ENCODE measurements at places on chromosomes 16 and 17.

GRCh38 chr17:74713171-74713755 lies 540 bp upstream of the CD300LF start:
- DNase-seq, result no peak

DNA sequence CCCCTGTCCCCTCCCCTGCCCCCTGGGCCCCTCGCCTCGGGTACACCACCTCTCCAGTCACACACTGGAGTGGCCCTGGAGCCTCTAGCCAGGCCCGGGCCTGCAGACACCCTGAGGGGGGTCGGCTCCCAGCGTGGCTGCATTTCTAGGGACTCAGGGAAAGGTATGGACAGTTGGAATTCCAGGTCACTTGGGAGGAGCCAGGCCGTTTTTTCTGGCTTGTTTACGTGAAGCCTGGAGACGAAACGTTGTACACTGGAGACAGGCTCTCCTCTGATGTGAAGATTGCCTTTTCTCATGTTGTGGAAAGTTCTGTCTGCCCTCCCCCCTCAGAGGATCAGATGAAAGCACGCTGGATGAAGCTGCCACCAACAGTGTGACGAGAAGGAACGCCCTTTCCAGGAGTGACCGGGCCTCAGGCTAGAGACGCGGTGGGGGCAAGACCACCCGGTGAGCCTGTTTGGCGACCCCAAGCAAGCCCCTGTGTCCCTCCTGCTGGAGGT lies 4.0 kb upstream of the PPP1R27 start:
- no peak for DNase-seq

DNA sequence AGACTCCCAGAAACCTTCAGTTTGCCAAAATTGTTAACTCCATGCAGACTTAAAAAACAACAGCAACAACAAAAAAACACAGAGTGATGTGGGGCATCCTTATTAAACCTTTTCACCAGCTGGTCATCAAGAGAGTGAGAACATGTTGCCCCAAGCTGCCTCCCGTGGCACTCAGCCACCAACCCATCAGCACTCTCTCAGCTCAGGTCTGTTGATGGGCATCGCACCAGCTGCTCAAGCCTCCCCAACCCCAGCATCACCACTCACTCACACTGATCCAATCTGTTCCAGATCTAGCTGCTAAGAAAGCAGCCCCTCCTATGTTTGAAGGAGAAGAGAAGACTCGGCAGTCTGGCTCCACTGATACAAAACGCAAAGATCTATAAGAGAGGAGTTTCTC lies 46.8 kb downstream of the SLC39A11 start:
- DNase-seq, result no peak

DNA sequence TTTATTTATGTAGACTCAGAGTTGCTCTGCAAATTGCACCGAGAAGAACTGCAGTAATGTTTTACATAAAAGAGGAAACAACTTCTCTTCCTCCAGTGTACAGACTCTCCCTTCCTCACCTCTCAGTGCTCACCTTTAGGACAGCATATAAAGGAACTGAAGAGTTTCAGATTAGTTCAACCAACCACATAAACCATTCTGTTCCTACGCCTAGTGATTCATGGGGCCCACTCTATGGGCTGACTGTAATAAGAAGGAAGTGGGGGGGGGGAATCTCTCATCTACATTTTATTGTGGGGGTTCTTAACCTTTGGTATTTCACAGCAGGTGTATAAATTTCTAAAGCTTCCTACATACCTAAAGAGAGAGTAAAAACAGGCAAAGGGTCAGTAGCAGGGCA lies 18.3 kb downstream of the ZSWIM7 start:
- DNase-seq, result peak; percentile 40

DNA sequence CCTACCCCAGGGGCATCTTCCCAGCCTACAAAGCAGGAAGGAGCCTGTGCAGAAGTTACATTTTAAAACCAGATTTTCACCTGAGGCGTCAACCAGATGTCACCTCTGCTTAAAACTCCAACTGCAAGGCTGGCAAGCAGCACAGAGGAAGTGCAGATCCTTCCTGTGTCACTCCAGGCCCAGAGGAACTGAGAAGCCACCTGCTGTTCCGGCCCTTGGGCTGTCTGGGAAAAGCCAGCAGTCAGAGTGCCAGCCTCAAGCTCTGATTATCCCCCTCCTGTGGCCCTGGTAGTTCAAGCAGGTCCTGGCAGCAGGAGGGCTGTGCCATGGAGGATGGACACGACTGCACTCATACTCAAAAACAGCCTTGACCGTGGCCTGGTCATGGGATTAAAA lies 10.2 kb downstream of the POLR2C start:
- no peak for DNase-seq

DNA sequence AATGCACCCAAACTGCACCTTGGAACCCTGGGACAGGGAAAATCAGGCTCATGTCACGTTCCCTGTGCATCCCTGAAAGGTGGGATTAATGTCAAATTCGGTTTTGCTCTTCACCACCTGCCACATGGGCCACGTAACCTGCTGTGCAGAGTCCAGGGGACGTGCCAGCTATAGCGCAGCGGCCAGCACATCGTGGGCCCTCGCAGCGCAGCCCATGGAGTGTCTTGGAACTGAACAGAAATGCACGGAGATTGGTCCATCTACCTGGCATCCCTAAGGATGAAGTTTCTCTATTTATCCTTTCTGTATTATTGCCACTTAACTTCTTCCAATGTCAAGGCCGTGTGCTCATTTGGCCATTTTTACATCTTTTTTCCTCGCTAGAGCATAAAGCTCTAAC lies 68.1 kb upstream of the TRAP1 start:
- no peak for DNase-seq

- no peak for DNase-seq
Observed at GRCh38 chr16:87249425-87249824, 67.8 kb downstream of the C16orf95 start.

DNA sequence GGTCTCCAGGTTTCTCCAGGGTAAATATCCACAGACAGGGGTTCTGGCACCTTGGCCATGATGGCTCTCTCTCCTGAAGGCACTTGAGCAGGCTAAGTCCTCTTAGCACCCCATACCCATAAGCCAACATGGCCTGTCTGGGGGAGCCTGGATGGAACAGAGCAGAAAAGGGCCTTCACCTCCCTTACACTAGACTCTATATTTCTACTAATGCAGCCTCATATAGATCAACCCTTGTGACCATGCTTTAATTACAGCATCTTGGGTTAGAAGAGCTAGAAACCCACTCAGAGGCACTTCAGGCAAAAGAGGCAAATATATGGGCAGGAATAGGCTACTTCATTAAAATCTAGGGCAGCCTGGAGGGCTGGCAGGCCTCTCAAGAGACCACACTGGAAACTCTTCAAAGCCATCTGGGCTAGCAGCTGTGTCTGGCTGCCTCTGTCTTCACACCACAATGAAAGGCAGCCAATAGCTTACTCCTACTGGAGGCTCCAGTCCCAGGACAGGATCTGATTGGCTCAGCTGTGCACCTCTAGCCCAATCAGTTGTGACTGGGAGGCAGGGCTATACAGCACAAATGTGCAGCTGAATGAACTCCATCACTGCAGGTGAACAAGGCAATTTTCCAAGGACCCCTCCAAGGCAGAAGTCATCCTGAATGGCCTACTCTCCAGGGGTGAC lies 4.7 kb upstream of the CDT1 start:
- no peak for DNase-seq

- DNase-seq, result no peak
Observed at GRCh38 chr17:80219763-80220053, 425 bp downstream of the SGSH start.

DNA sequence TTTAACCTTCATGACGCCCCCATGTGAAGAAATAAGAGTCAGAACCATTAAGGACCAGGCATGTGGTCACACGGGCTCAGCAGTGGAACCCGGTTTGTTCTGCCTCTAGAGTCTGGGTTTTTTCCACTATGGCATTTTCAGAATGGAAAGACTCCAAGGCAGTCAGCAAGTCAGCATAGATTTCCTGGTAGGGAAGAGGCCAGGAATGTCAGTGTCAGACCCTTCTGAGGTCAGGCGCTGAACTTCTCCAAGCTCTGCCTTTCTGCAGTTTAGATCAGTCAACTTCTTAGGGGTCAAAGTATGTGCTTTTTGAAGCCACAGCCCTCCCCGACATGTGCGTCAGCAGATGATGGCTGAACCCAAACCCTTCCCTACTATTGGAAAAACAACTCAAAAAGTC lies 3.9 kb downstream of the SSTR2 start:
- no peak for DNase-seq

GRCh38 chr17:60573236-60574051 lies 26.5 kb upstream of the PPM1D start:
- DNase-seq, result no peak

- no peak for DNase-seq
Observed at GRCh38 chr17:81030741-81031565, 4.0 kb upstream of the BAIAP2 start.

GRCh38 chr17:48391444-48391843 lies 38.6 kb downstream of the SKAP1 start:
- no peak for DNase-seq

- DNase-seq, result no peak
Observed at GRCh38 chr17:82837586-82838320, 2.1 kb downstream of the ZNF750 start.

DNA sequence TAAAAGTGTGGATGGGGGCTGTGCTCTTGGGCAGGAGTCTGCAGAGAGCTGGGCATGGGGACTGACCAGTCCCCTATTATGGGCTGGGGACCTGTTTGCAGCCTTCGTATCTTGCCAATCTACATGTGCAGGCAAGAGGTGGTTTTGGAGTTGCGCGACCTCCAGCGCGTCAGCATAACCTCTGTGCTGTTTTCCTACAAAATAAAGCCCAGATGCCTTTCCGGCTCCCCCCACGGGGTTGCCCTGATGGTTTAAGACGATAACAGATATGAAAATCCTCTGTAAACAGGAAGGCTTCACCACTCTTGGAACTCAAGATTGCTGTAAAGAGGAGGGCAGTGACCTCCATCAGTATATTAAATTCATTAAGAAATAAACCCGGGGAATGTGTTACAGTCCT lies 16.5 kb upstream of the SPPL2C start:
- no peak for DNase-seq

GRCh38 chr16:4979736-4980660 lies 21.9 kb downstream of the SEC14L5 start:
- DNase-seq, result no peak

DNA sequence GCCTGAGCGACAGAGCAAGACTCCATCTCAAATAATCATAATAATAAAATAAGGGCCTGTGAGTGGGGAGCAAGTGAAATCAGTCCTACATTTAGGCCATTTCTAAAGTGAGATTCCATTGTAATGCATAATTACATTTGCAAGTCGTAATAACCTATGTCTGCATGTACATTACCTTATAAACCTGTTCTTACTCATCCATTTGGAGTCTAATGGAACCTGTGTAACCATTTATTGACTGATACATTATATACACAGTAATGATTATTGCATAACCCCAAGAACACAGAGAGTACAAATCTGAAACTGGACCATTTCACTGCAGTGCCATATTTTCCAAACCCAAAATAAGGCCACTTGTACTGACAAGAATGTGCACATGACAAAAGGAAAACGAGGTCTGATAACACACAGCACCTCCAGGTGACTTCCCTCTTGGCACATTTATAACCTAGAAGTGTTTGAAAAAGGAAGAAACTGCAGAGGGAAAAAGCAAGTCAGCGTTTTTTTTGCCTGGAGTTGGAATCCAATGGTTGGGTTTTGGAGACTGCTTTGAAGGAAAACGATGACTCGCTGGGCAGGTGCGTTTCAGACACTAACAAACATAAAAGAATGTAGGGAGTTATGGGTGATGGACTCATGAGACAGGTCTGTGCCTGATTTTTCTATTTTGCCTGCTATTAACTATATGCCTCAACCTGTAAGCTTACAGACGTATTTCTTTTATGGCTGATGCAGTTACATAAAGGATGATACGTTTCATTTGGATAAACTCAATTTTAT lies 63.6 kb upstream of the KIFC3 start:
- DNase-seq, result peak; percentile 57

DNA sequence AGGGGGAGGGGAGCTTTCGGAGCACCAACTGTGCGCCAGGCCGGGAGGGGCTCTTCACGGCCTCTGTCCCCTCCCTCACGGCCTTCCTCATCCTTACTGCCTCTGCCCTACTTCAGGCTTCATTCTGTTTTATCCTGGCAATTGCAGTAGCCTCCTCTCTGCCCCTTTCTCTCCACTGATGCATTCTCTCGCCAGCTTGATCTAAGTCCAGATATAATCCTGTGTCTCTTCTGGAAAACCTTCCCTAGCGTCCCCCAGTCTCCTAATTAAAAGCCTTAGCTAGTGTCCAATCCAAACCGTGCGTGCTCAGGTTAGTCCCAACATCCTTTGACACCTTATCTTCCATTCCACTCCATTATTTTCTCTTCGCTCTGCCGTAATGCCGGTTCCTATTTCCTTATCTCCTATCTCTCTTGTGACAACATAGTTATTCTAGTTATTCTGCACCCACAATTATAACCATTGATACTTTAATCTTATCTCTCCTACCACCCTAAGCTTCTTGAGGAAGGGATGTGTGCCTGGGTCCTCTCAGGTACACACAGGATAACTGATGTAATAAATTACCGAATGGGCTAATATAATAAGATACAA lies 869 bp downstream of the ZNF48 start:
- no peak for DNase-seq

GRCh38 chr17:38926293-38927070 lies 1.1 kb downstream of the LASP1NB start:
- no peak for DNase-seq

GRCh38 chr17:31476525-31477416 lies 85.3 kb downstream of the RAB11FIP4 start:
- no peak for DNase-seq

GRCh38 chr17:70871180-70871818 lies 702.0 kb downstream of the KCNJ2 start:
- DNase-seq, result no peak

- no peak for DNase-seq
Observed at GRCh38 chr17:15308758-15309157, 32.6 kb downstream of the TEKT3 start.

- DNase-seq, result no peak
Observed at GRCh38 chr16:66207139-66207882, 159.2 kb upstream of the CDH5 start.

GRCh38 chr16:65489531-65490023 lies 367.7 kb upstream of the CDH11 start:
- DNase-seq, result no peak

DNA sequence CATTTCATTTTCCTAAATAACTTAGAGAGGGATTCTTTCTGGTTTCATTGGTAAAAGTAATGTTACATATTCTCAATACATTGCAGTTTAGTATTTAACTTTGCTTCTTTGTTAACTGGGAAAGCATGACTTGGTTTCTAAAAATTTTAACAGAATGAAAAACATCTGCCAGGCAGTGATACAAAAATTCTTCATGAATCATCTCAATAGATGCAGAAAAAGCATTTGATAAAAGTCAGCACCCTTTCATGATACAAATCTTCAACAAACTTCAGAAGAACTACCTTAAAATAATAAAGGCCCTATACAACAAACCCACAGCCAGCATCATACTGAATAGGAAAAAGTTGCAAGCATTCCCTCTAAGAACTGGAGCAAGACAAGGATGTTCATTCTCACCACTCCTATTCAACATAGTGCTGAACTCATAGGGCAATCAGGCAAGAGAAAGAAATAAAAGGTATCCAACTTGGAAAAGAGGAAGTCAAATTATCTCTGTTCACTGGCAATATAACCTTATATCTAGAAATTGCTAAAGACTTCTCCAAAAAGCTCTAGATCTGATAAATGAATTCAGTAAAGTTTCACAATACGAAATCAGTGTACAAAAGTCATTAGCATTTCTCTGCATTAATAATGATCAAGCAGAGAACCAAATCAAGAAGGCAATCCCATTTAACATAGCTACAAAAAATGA lies 50.4 kb downstream of the SLFN5 start:
- DNase-seq, result no peak
